ENCODE measurements at places on chromosomes 2 and 18.

- DNase-seq: no peak
These were observed 75.6 kb upstream of the REG3A start for GRCh38 chr2:79235135-79235534.

- DNase-seq: no peak
These were observed 240.6 kb upstream of the NT5C1B start for GRCh38 chr2:18829976-18830375.

DNA sequence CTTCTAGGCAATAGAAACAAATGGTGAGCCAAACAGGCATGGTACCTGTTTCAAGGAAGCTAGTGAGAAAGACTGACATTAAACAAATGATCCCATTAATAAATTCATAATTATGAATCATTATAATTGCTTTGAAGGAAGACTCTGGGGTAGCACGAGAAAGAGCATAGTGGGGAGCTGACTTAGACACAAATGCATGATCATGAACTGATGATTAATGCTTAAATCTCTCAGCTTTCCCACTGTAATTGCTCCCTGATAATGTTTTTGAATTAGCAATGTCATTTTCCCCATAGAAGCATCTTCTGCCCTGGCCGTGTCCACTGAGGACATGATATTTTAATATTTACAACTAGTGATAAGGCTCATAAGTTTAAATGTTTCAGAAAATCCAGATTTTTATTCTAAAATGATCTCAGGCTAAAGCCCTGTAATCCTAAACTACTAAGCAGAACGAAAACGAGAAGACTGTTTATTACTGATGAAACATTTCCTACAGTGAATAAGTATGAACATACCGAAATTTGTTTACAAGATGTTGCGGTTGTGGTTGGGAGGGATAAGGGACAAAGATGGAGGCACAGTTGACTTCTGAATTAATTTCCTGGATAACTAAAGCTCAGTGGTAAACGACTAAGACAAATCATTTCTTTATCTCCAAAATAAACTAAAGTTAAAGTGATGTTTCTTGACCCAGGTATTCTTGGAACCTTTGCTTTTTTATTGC is 47.3 kb upstream of the TACR1 start:
- DNase-seq: no peak

DNA sequence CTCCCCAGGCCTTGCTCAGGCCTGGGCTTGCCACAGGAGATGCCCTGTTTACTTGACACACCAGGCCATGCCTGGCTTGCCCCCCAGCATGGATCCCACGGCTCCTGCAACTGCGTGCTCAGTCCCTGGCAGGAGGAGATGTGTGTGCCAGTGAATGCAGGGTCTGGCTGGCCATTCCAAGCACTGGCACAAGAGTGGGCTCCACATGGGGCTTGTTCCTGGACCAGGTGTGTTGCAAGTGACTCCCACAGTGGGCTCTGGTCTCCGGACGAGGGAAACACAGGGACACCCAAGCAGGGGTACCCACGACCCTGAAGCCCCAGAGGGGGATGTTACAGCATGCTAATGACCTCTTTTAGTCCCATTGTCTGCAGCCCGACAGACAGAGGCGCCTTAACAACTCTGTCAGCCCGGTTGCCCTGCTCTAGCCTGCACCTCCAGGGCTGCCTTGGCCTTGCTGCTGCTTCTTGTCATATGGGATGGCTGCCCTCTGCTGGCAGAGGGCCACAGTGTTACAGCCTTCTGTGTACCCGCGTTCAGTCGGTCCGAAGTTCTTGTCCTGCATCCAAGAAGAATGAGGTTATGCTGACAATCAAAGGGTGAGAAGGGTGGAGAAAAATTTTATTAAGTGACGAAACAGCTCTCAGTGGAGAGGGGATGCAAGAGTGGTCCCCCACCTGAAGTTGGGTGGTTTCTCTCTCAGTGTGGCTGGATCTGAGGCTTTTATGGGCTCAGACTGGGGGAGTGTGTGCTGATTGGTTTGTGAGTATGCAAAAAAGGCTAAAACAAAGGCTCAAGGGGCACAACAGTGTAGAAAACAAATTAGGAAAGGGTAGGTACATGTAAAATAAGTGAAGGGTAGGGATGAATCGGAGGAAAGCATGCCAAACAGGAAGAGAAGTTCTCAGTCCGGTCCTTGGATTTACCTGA is 180.4 kb downstream of the MBD5 start:
- no peak for DNase-seq

GRCh38 chr2:158773121-158773520 is 22.0 kb upstream of the DAPL1 start:
- no peak for DNase-seq

- DNase-seq: no peak
These were observed 72.6 kb downstream of the ALK start for GRCh38 chr2:29848566-29849310.

GRCh38 chr2:219388121-219388906 is 602 bp upstream of the DNPEP start:
- peak; percentile 65 for DNase-seq

GRCh38 chr2:11168488-11168887 is 13.2 kb downstream of the SLC66A3 start:
- no peak for DNase-seq

DNA sequence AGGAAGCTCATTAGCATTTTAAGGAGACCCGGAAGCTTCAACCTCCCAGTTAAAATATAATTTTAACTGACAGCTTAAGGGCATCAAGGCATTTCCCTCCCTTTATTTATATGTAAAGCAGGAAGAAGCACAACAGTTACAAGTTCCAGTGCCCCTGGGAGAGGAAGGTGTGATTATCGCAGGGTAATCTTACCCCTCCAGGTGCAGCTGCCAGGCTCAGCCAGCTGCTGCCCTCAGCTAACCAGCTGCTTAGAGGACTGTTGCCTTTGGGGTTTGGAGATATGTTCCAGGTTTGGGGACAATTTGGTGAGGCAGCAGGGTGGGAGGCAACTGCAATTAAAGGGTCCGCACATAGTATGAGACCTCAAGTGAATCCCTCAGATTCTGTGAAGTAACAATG is 55.3 kb upstream of the SETBP1 start:
- no peak for DNase-seq

Data from kidney epithelial cell (primary cell).